ENCODE measurements at places on chromosomes 7 and 10.

DNA sequence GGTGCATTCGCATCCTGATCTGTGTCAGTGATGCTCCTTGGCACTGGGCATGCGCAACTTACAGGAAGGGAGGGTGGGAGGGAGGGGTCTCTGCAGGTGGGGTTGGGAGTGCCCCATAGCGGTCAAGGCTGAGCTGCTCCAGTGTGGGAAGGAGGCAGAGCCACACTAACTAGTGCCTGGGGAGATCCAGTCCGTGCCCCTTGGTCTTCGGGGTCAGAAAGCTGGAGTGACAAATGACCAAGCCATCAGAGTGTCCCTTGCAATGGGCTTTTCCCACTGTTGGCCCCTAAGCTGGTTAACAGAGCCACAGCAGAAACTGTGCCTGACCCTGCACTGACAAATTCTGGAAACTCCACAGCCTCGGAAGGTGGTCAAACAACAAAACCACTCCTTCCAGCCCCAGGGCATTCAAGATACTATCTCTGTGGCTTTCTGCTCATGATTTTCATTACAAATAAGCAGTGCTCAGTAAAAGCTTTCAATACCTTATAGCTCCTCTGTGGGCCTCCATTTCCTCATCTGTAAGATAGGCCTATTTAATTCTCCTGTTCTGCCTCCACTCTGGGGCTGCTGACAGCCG, 138.1 kb upstream of the UNC5B start:
- no peak for DNase-seq

DNA sequence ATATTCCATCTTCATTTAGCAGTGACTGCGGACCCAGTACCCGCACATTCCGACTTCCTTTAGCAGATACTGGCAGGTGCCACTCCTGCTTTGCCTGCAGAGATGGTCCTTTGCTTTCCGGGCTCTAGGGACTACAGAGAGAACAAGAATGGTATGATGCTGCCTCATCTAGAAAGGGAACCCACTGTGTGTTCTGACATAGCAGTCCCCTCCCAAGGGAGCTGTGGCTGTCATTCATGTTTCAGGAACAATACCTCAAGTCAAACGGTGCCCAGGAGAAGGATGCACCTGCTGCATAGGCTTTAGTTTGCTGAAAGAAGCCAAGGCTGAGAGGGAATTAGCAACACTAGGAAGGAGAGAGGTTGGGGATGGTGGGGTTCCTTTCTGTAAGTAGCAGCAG, 15.9 kb upstream of the TMEM72 start:
- no peak for DNase-seq

- no peak for DNase-seq
Observed at GRCh38 chr7:114606100-114606499, 191.5 kb downstream of the FOXP2 start.

DNA sequence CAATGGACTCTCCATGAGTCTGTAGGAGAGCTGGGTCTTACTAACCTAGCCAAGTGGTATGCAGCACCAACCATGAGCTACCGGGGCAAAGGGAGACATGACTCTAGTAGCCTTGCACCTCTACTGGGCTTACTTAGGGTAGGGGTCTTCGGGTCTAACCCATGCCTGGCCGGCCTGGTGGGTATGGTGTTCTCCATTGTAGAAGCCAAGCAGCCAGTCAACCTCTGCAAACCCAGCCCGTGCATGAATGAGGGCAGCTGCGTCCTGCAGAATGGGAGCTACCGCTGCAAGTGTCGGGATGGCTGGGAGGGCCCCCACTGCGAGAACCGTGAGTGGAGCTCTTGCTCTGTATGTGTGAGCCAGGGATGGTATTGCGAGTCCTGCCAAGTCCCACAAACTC, 51.0 kb downstream of the VWA2 start:
- DNase-seq, result no peak

GRCh38 chr7:159118197-159118595, 26.5 kb downstream of the VIPR2 start:
- DNase-seq, result no peak

- no peak for DNase-seq
Observed at GRCh38 chr10:67098461-67098860, 172.6 kb downstream of the LRRTM3 start.

- DNase-seq, result peak; percentile 67
Observed at GRCh38 chr10:77173615-77174461, 463.8 kb downstream of the KCNMA1 start.

DNA sequence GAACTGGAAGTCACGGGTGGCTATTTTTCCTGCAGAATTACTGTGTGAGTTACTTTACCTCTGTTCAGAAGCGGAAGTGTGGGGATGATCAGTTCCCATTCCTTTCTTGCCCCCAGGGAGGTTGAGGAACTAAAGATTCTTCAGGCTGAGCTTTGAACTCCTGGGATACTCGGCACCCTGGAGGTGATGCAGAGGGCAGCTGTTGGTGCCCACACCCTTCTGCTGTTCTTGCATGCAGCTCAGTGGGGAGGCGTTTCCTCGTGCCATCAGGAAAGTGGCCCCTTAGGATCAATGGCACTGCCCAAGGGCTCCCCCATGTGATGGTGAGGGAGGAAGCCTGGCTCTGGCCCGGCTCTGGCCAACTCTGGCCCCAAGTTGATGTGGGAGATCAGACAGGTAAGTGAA, 44.7 kb upstream of the MXI1 start:
- no peak for DNase-seq

GRCh38 chr7:138527746-138528223, 67.7 kb downstream of the TRIM24 start:
- DNase-seq, result peak; percentile 3

GRCh38 chr10:121981346-121981745, 6.3 kb upstream of the NSMCE4A start:
- no peak for DNase-seq

DNA sequence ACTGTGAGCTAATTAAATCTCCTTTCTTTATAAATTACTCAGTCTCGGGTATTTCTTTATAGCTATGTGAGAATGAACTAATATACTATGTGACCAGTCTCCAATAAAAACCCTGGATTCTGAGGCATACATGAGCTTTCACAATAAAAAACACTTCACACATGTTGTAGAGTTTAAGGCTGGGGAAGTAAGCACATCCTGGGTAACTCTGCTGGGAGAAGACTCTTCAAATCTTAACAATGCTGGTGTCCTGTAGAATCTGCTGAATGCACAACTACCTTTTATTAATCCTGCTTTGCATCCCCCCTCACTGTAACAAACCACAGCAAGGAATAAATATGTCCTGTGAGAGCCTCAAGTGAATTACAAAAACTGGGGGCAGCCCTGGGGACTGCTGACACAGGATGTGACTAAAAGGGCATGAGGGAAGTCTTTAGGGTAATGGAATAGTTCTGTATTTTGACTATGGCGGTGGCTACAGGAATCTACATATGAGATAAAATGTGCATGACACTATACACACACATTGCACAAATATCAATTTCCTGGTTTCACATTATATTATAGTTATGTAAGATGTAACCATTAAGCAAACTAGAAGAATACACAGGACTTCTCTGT, 45.1 kb upstream of the KCTD7 start:
- no peak for DNase-seq

DNA sequence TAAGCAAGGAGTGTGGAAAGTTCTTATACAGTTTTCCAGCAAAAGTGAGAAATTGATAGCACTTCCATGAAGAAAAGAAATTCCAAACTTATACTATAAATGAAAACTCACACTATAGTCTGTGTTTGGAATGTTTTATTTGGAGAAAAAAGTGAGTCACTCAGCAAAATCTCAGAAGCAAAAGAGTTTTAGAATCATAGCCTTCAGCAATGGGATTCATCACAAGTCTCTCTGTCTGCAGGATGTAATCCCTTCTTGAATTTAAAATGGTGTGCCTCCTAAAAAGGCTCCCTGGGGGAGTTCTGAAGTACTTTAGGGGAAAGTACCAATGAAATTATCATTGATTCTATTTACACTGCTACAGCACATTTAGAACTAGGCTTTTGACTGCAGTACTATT, 756.4 kb downstream of the XPNPEP1 start:
- DNase-seq, result no peak

- DNase-seq, result peak; percentile 8
Observed at GRCh38 chr10:27713941-27714340, 31.7 kb downstream of the MKX start.

GRCh38 chr10:128894641-128895040, 572.4 kb upstream of the MGMT start:
- no peak for DNase-seq

GRCh38 chr10:132840698-132841614, 55.0 kb upstream of the NKX6-2 start:
- DNase-seq, result no peak

- no peak for DNase-seq
Observed at GRCh38 chr7:127815631-127816145, 163.7 kb downstream of the SND1 start.

DNA sequence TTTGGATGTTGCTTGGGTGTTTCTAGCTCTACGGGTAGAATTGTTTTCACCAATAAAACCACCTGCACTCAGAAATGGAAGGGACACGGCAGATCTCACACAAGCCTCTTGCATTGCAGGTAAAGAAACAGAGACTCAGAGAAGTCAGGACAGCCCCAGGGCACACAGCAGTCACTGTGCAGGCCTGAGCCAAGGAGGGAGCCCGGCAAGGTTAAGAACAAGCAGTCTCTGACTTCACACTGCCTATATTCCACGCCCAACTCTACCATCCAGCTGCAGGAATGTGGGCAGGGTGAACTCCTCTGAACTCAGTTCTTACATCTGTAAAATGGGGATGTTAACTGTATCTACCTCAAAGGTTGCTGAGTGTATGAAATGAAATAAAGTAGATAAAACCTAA, 15.4 kb downstream of the CHST15 start:
- DNase-seq, result no peak

- no peak for DNase-seq
Observed at GRCh38 chr10:127736222-127736914, 617 bp upstream of the FOXI2 start.

DNA sequence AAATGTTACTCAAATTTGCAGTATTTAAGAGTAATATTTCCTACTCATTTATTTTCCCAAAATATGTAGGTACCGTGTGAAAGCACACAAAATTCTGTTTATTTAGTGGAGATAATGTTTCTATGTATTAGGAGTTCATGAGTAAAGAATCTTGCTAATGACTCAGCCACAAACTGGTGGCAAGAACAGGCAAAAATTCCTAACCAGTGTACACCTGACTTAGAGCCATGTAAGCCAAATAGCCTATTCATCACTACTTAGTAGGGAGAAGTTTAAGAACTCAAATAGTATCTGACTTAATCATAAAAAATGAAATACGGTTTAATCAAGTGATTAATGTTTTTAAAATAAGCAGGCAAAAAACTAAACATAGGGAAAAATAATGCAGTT, 169.0 kb downstream of the SRPK2 start:
- DNase-seq, result peak; percentile 99

GRCh38 chr7:121394709-121395140, 1.4 kb downstream of the FAM3C start:
- no peak for DNase-seq

DNA sequence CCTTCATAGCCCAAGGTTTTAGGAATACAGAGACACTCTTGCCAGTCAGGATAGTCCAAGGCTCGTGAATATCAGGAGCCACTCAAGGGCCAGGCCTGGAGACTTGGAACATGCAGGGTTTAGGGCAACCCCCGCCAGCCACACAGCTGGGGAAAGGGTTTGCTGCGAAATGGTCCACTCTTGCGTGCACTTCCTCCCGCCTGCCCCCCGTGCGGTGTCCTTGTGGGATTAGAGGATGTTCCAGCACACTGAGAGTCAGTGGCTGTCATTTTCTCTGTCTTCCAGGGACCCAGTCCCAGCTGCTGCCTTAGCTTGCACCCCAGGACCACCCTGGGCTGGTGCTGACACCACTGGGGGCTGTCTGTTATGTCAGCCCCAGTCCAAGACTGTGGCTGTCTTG, 38.5 kb downstream of the POR start:
- DNase-seq, result no peak

DNA sequence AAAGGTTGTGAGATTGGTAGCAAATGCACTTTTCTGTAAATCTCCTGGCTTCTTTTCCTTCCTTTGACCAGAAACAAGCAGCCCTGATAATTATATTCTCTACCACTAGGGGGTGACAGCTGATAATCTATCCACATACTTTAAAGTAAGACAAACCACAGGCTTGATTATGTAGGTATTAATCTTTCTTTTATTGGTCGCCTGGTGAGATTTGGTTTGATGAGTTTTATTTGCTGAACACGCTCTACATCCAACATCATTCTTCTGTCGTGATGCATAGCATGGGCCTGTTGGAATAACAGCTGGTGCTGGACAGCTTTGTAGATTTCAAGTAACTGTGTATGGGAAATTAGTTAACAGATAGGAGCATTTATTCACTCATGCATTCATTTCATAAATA, 63.5 kb downstream of the ZNF365 start:
- DNase-seq, result peak; percentile 69

DNA sequence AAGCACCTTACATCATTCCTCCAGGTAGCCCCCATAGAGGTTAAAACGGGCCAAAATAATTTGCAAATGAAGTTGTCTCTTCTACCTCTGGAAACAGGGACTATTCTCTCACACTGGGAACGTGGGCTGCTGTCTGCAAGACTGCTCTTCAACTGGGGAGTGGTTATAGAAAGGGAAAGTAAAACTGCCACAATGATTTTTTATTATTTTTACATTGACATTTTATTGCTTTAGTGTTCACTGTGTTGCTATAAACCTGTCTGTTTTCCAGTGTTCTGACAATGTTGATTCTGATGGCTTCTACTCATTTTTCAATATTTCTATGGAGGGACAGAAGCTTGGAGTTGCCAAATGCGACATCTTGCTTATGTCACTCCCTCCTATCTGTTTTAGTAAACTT, 115.1 kb upstream of the ANTXRL start:
- DNase-seq, result no peak

- DNase-seq, result no peak
Observed at GRCh38 chr10:121975295-121976086, 474 bp upstream of the NSMCE4A start.

DNA sequence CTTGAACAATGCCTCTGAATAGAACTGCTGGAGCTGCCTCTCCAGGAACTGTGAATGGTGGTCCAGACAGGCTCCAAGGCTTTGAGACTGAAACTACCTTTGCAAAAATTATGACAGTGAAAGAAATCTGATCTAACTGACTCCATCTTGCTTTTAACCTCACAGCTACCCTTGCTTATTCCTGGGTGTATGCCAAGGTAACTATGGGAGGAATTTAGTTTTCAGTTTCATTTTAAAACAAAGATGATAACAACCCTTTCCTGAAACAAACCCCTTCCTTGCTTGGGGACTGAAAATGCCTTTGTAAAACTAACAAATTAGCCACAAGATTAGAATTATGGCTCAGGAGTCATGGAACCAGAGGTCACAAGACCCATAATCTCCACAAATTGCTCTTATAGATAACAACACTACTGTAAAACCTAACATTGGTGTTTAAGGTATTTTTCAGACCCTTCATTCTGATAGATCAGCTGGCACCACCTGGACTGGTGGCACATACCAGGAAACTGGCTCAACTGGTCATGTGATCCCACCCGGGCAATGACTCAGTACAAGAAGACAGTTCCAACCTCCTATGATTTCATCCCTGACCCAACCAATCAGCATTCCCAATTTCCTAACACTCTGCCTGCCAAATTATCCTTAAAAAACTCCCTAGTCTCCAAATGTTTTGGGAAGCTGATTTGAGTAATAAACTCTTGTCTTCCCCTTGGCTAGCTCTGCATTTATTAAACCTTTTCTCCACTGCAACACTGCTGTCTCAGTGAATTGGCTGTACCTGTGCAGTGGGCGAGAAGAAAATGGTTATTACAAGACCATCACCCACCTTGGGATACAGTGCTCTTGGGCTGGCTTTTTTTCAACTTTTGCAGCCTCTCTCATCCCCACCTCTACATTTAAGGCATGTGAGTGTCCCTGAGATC, 608.1 kb downstream of the TYW1 start:
- DNase-seq, result peak; percentile 1

- no peak for DNase-seq
Observed at GRCh38 chr10:124289851-124290795, 128.6 kb downstream of the OAT start.

GRCh38 chr7:77691892-77692491, 4.3 kb upstream of the RSBN1L start:
- no peak for DNase-seq
